Heart left ventricle (tissue), 16 donors: ENCODE measurements at places on chromosomes 3 and 15. TPM values are rescaled to one million over a fixed set of nuclear protein-coding genes. Genes with fewer than 3 reads are reported as not detected.

- DNase-seq = no peak
Observed at GRCh38 chr3:184880276-184881019, 68.5 kb downstream of the VPS8 start.

The MCF2L2 gene
- 0.52 TPM for total RNA-seq

DNA sequence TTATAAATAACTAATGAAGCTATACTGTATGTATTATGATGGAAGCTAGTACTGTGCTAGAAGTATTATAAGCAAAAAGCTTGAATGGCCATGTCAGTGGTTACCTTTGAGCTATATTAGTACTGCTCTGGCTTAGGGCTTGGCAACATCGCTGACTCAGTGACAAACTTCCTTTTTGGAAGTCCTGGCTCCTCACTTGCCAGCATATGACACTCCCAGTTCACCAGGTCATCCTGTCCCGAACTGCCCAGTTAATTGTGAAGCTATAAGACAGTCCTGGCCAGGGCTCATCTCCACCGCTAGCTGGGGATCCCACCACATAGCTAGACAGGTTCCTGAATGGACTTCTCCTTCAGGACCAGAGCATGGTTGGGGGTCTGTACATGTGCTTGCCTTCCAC is 31.9 kb downstream of the RAB8B start:
- peak; percentile 60 for DNase-seq

GRCh38 chr3:122502139-122502538 is 12.6 kb downstream of the KPNA1 start:
- DNase-seq = no peak

- peak; percentile 32 for DNase-seq
Observed at GRCh38 chr15:59295261-59296001, 77.2 kb downstream of the MYO1E start.

DNA sequence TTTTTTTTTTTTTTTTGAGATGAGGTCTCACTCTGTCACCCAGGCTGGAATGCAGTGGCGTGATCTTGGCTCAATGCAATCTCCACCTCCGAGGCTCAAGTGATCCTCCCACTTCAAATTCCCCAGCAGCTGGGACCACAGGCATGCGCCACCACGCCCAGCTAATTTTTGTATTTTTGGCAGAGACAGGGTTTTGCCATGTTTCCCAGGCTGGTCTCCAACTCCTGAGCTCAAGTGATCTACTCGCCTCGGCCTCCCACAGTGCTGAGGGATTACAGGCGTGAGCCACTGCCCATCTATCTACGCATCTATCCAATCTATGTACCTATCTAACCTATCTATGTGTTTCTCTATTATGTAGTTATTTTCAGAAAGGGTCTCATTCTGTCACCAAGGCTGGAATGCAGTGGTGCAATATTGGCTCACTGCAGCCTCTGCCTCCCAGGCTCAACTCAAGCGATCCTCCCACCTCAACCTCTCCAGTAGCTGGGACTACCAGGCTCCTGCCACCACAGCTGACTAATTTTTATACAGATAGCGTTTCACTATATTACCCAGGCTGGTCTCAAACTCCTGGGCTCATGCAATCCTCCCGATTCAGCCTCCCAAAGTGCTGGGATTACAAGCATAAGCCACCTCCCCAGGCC is 20.2 kb upstream of the GPX1 start:
- peak; percentile 21 for DNase-seq
